ENCODE measurements at places on chromosomes 4 and X. TPM values are rescaled to one million over a fixed set of nuclear protein-coding genes. Genes with fewer than 3 reads are reported as not detected.

Gene TRPC5OS
- under 0.01 TPM for total RNA-seq

Gene KLKB1
- not detected for total RNA-seq

Gene HPGDS
- not detected for total RNA-seq

Gene ERCC6L
- 7.9 TPM for total RNA-seq

Gene GYG2
- 9.3 TPM for total RNA-seq

Gene BEND2
- total RNA-seq: not detected

Gene DCAF4L1
- under 0.01 TPM for total RNA-seq

Gene CXCR3
- not detected for total RNA-seq

Gene PCSK1N
- not detected for total RNA-seq

Gene PDGFRA
- 432 TPM for total RNA-seq

Gene P2RY8
- not detected for total RNA-seq

Gene L1CAM
- 1.2 TPM for total RNA-seq

Gene MAGEC1
- total RNA-seq: not detected

Gene EPGN
- 0.17 TPM for total RNA-seq

Gene CT45A2
- total RNA-seq: not detected

Gene CLCN4
- 5.8 TPM for total RNA-seq

Gene LAMP2
- 188 TPM for total RNA-seq

Gene MMRN1
- total RNA-seq: not detected

All from smooth muscle cell of trachea (primary cell).